ENCODE measurements at places on chromosomes 2 and 18.

DNA sequence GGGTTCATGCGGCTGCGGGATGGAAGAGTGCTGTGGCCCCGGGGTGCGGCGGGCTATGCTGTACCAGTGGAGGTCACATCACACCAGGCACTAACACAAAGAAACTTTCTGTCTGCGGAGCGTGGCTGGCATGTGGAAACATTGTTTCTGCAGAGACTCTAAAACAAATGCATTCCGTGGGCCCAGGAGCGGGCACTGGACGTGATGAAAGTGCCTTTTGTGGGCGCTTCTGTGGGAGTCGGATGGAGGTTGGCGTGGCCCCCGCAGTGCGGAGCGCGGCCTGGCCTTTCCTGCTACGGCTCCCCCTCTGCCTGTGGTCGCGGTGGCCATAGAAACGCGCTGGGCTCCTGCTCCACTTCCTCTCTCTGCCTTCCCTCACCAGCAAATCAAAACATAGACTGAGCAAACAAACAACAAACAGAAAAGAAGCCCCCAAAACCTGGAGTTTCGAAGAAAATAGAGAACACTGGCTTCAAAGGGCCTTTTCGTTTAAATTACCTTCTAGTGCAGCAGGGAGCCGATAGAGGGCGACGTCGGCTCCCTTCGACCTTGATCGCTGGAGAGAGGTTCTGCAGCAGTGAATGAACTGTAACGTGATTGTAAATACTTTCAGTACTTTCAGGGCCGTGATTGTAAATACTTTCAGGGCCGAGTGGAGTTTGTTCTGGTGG lies 51.4 kb downstream of the KIF5C start:
- DNase-seq = no peak

- DNase-seq = no peak
Measured at GRCh38 chr2:196170213-196170605, 1.2 kb downstream of the STK17B start.

DNA sequence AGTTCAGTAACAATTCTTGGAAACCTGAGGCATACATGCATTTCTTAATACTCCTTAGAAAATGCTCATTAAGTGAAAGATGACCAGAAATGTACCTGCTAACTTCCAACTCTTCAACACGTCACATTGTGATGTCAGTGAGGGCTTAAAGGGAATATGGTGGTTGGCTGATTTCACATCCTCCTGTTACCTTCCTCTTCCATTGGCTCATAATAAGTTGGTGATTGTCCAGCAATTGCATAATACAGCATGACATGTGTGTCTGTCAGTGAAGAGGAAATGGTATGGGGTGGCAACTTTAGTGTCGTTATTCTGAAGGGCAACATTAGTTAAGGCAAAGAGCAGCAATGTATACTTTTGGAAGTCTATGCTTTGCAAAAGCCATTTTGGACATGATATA lies 26.0 kb downstream of the PLEK start:
- DNase-seq = no peak

DNA sequence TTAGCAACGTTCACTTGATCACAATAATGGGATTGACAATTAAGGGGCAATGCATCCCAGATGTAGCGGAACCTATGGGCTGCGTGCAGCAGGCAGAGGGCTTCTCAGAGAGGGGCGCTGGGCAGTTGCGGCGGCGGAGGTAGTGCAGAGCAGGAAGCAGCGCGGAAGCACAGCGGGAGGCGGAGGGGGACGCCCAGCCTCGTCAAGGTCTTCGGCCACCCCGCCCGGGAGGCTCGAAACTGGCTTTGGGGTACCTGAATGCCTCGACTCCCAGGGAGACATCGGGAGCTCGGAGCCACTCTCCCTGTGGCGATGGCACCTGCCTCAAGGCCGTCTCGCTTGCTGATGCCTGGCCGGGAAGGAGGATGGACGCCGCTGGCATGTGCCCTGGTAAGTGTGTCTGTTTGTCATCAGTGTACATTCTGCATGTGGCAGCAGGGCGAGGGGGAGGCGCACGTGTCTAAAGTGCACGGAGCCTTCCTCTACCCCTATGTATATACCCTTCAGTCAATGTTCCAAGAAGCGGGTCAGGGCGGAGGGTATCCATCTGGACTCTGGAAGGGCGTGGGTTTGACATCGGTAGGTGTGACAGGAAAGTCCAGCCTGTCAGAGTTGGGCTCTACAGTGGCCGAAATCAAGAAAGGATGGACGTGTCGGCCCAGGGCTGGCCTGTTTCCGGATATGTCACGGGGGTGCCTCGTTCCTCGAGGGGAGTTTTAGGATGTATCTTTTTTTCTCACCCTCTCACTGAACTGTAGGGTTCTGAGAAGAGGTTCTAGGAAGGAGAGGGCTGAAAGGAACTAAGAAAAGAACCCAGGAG lies 7.5 kb upstream of the SP9 start:
- DNase-seq = no peak

DNA sequence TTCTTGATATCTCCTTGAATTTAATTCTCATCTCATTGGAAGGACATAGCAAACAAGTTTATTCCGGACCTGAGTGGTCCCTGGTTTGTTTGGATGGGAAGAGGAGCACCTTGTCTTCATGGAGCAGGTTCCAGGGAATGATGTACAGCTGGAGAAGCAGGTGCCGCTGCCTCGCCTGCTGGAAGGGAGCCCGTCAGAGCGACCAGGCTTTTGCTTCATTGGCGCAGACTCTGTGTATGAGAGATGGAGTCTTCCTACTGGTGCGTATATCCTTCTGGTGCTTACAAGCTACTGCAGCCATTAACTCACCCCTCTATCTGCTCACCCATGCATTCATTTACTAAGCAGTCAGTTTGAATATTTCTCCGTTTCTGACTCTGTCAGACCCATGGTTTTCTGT lies 11.6 kb upstream of the ALLC start:
- no peak for DNase-seq

DNA sequence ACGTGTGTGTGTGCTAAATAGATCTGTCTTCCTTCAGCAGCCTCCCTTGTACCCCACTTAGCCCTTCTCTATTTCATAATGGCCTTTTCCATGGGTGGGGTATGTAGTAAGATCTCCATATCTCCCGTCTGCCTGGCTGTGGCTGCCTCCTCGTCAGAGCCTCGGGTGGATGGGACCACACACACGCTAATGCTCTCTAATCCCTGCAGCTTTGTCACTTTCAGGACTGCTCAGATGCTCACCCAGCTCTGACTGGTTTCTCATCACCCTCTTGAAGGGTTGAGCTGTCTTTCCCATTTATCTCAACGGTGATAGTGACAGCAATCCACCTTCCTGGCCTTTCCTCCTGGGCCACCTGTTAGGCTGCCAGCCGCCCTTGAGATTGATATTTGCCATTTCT lies 95.3 kb downstream of the DCC start:
- no peak for DNase-seq

GRCh38 chr2:71253476-71253875 lies 26.6 kb upstream of the PAIP2B start:
- no peak for DNase-seq

DNA sequence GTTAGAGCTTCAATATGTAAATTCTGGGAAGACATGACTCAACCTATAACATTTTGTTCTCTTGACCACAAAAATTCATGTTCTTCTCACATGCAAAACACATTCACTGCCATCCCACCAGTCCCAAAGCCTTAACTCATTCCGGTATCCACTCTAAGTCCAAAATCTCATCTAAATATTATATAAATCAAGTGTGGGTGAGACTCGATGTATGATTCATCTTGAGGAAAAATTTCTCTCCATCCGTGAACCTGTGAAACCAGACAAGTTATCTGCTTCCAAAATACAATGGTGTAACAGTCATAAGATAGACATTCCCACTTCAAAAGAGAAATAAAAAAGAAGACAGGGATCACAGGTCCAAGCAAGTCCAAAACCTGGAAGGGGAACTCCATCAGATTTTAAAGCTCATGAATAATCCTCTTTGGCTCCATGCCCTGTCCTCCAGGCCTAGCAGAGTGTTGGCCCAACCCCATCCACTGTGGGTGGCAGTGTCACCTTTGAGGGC lies 101.3 kb downstream of the RAD51AP2 start:
- peak; percentile 14 for DNase-seq

- no peak for DNase-seq
Measured at GRCh38 chr2:72276876-72277275, 129.2 kb upstream of the CYP26B1 start.

GRCh38 chr18:37769826-37770225 lies 204.2 kb upstream of the CELF4 start:
- no peak for DNase-seq

- no peak for DNase-seq
Measured at GRCh38 chr2:223865124-223865523, 27.7 kb upstream of the AP1S3 start.

- DNase-seq = no peak
Measured at GRCh38 chr2:1014802-1015201, 64.2 kb downstream of the SNTG2 start.

- peak; percentile 67 for DNase-seq
Measured at GRCh38 chr2:36357847-36358659, 2.5 kb downstream of the CRIM1 start.

GRCh38 chr2:27489498-27490397 lies at the start of gene IFT172:
Gene IFT172, minus strand, starts transcription at chr2:27489743. Its CDS starts 90 bp downstream, at chr2:27489653.
- peak; percentile 87 for DNase-seq

- DNase-seq = no peak
Measured at GRCh38 chr2:170856066-170856465, 39.4 kb downstream of the GAD1 start.

DNA sequence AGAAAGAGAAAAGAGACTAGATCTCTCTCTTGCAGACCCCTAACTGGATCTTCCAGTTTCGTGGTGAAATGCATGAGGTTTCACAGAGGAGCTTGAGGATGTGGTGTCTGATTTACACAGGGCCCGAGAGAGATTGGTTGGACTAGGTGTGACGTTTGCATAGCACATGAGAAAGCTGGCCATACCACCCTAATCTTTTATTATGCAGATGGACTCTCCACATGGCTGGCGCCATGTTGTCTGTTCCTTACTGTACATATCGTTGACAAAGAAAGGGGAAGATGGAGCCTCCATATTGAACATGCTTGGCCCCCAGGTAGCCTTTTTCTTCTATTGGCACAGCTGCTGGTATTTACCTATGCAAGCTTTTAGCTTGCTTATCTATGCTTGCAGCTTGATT lies 27.5 kb upstream of the PGAP1 start:
- no peak for DNase-seq

DNA sequence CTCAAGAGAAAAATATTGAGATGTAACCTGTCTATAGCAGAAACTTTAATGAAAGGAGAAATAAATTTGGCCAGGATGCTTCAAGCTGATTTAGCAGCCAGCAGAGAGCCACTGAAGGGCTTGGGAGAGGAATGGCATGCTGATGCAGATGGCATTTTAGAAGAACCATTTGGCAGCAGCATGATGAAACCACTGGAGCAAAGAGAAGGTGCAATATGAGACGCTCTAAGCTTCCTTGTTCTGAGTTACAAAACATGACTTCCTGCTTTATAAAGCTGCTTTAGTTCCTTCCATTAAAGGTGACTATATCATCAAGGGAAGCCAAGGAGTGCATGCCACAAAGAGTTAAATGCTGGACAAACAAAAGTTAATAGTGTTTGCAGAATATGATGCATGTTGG lies 189.7 kb downstream of the PID1 start:
- DNase-seq = no peak

DNA sequence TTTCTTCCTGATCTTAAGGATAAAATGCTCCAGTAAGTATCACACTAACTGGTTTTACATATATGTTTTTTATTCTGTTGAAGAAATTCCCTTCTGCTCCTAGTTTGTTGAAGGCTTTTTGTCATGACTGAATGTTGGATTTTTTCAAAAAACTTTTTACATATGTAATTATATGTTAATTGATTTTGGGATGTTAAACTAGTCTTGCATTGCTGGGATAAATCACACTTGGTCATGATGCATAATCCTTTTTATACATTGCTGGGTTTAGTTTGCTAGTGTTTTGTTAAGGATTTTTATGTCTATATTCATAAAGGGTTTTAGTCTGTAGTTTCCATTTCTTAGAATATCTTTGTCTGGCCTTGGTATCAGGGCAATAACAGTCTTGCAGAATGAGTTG lies 65.6 kb upstream of the TXNDC2 start:
- DNase-seq = no peak

- DNase-seq = no peak
Measured at GRCh38 chr2:143513081-143513480, 383.9 kb downstream of the ARHGAP15 start.

DNA sequence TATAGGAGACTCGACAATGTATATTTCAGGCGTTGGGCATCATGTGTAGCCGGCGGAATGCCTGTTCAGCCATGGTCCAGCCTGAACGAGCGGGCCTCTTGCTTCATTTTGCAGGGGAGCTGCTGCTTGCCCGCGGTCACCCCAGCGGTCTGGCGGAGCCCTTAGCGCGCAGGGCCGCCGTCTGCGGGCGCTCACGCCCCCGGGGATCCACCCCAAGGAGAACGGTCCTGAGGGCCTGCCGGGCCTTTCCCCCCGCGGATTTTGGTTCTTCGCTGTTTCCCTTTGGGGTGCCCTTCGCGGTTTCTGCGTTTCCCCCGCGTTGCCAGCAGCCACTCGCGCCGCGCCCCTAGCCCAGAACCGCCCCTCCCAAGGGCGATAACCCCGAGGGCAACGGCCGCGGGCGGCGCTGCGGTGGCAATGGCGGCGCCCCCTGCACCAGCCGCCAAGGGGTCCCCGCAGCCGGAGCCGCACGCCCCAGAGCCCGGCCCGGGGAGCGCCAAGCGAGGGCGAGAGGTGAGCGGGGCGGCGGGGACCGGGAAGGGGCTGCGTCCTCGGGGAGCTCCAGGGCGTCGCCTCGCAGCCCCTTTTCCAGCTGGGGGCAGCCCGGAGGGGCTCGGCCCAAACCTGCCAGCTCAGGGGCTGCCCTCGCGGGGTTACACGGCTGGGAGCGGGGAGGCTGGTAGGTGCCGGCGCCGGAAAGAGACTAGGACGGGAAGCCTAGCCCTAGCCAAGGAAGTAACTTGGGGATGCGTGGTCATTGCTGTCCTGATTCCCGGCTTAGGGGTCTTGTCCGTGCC lies at the start of gene MFSD2B:
Gene MFSD2B (plus strand): TSS at position 406 of the 797 bp plus-strand sequence. CDS start 12 bp downstream, at position 418.
- no peak for DNase-seq

DNA sequence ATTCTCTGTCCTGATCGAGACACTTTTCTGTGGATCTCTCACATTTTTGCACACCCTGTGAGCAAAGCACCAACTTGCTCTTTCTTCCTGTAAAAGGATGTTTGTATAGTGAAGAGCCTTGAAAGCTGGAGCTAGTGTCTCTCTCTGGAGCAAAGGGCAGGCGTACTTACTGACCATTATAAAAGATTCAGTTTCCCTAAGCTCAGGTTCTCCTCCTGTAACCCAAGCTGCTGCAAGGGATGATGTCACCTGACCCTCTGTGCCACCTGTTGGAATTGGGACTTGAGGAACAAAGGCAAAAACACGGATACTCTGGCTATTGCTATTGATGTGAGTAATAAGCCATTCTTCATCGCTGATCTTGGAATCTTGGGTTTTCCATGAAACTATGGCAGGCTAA lies 52.6 kb upstream of the NEMP2 start:
- DNase-seq = no peak

DNA sequence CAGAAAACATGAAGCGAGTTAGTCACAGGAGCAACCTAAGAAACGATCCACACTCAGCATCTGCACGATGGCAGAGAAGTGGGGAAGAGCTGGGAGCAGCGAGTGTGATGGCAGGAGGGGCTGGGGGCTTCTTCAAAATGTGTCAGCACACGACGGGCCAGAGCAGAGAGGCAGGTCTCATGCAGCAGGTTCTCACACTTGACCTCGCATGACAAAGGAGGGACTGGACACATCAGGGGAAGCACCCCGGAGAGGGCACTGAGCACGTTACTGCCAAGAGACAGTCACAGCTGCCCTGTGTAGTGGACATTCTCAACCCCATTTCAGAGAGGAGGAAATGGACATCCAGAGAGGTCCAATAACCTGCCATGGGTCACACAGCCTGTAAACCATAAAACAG lies 104.1 kb upstream of the CAPN13 start:
- DNase-seq = no peak

- DNase-seq = no peak
Measured at GRCh38 chr18:21652073-21652472, 40.0 kb downstream of the SNRPD1 start.

Measured in GM04503 (cell line).